ENCODE measurements at places on chromosomes 16 and 17.

DNA sequence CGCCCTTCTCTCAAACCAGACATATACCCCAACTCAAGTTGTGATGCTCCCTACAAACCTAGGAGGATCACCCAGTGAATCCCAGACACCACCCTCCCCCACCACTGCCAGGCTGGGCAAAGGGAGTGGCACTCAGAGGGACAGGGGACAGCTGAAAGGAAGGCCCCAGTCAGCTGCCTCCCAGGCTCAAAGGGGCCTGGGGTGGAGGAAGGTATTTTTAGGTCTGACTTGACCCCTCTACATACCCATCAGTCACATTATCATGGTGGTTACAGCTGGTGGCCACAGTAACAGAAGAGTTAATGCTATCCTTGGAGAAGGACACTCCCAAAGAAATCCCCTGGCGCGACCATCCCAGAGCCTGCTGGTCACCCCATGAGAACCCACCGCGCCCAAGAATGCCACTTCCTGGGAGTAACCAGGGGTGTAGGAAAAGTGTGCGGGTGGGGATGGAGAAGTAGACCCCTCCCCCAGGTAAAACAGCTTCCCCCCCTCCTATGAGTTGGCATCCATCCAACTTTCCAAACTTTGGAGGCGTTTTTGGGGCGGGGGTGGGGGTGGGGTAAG is 1.1 kb downstream of the CACNB1 start:
- DNase-seq = no peak

GRCh38 chr16:9072806-9073341 is 18.6 kb upstream of the HAPSTR1 start:
- no peak for DNase-seq

DNA sequence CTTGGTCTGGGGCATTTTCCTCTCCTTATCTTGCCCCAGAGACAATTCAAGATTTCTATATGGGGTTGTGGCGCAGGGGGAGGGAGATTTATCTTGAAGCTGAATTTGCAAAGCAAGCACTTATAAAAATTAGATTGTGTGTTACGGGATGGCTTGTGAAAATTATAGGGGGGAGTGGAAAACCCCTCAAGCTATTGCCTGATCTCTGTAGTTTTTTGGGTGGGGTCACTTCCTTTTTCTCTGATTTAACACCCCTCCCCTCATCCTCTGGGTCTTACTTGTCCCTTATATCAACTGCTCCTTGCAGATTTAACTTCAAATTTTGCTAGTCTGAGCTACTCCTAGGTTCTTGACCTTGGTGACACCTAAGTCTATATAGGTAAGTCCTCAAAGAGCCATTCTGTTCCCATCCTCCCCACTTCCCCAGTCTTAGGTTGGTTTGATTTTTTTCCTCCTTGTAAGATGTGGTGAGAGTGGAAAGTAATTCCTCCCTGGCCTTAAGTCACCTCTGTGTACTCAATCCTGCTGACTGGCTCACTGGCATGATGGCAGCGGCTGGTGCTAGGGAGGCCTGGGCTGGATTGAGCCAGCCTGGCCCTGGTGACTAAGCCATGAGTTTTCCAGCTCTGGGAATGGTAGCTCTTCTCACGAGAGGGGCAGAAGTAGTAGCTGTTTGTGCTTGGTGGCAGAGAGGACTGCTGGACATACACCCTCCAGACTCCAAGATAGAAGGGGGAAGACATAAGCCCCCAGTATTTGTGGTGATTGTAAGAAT is 2.3 kb downstream of the ARL4D start:
- no peak for DNase-seq

GRCh38 chr16:51591480-51591879 is 440.4 kb upstream of the SALL1 start:
- no peak for DNase-seq

DNA sequence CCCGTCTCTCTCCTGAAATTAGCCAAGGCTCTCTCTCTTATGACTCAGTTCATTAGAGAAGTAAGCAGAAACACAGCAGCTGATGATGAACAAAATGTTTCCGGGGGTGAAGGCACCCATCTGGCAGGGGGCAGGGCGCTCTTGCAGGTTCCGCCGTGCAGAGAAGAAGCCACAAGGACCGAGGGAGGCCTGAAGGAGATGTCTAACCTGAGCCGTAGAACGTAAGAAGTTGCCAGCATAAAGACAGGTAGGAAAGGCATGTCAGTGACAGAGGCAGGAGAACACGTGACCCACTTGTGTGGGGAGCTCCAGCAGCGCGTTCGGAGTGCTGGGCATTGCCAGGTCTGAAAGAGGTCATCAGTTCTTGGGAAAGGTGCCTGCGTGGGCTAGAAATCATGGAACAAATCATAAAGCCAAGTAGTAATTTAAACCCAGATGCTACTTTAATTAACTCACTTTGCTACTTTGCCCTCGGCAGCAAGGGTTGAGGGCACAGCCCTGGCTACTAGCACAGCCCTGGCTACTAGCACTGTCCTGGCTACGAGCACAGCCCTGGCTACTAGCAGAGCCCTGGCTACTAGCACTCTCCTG is 198.6 kb downstream of the RPTOR start:
- DNase-seq = no peak

DNA sequence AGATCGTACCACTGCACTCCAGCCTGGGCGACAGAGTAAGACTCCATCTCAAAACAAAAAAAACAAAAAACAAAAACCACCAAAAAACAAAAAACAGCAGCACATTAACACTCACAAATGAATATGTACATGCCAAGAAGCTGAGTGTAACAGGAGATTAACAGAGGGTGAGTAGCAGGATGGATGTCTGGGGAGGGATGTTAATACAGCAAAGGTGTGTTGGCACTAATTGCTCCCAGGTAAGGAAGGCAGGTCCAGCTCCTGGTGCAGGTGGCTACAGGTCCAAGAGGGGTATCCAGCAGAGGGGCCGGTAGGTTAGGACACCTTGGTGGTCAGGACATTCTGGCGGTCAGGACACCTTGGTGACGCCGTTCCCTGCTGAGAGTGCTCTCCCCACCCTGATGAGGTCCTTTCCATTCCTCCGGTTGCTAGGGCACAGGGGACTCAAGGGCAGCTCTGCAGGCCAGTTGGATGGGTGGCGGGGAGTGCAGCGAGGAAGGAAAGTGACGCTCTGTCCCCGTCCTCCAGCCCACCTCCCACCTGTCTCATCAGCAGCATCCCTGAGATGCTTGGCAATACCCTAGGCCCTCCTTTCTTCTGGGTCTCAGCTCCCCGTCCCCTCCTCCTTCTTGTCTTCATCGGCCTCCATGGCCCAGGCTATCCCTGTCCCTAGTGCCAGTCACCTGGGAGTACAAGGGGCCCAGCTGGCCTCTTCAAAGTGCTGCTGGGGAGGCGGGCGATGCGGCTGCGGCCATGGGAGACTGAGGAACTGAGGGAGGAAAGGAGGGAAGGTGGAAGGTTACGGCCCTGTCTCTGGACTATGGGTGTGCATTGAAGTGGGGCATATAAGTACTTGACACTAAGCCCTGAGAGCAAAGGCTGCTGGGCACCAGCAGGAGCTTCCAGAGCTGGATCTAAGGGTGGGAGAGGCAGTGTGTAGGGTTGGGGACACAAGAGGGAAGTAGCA is 10.7 kb upstream of the GFAP start:
- no peak for DNase-seq

Data from GF-D8 (cell line).